ENCODE measurements at places on chromosomes 1 and 21.

- no peak for DNase-seq
Measured at GRCh38 chr1:37947364-37947763, 511 bp upstream of the INPP5B start.

DNA sequence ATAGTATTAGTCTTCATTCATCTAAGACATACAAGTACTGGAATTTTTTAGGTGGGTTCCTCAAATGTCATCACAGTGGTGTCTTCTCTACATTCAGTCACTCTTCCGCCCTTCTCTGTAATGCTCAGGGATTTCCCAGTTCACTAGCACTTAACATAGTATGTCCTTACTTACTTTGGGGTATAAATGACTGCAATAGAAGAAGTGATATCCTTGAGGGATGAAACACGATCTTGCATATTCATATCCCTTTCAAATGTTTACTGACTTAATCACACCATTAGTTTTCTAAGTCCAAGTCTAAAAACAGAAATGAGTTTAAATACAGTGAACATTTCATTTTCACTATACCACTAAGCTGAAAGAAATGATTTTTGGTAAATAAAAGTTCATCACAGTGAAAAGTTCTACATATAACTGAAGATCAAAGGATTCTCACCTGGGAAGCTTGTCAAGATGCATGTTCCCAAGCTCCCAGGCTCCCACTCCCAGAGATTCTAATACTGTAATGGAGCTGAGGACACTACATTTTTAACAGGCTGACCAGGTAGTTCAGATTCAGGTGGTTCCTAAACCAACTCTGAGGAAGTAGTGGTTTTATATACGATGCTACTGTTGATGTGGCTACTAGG is 29.7 kb downstream of the MRPL39 start:
- DNase-seq = no peak

GRCh38 chr1:220966881-220967611 is 87.8 kb downstream of the HLX start:
- DNase-seq = no peak

DNA sequence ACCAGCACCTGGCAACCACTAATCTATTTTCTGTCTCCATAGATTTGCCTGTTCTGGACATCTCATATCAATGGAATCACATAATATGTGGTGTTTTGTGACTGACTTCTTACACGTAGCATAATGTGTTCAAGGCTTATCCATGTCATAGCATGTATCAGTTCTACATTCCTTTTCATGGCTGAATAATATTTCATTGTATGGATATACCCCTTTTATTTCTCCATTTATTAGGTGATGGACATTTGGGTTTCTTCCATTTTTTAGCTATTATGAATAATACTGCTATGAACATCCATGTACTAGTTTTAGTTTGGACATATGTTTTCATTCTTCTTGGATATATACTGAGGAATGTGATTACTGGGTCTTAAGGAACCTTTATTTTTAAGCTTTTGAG is 78.0 kb upstream of the OLIG2 start:
- DNase-seq = no peak

DNA sequence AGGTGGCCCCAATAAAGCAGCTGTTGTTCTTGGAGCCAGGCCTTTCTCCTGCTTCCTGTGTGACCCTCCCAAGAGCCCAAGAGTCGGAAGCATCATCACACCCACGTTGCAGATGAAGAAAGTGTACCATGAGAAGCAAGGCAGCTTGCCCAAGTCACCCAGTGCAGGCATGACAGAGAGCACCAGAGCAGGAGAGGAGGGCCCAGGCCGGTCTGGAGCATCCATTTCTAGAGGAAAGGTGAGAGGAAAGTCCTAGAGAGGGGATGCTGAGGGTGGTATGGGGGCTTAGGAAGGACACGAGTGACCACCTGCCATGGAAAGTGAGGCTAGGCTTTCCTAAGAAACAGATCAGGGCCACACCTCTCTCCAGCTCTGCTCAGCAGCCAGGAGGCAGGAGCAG is 47.0 kb downstream of the C1orf198 start:
- DNase-seq = no peak
